ENCODE measurements at places on chromosomes 11 and 22. TPM values are rescaled to one million over a fixed set of nuclear protein-coding genes. Genes with fewer than 3 reads are reported as not detected.

EHD1 gene
- 113 TPM for total RNA-seq

PANX3 gene
- total RNA-seq, result not detected

FXYD2 gene
- total RNA-seq, result not detected

PTPRJ gene
- 6.6 TPM for total RNA-seq

MAPK1 gene
- 74.2 TPM for total RNA-seq

TYR gene
- total RNA-seq, result not detected

INS gene
- total RNA-seq, result not detected

NLRP14 gene
- not detected for total RNA-seq

BIRC3 gene
- 2.4 TPM for total RNA-seq

TMEM184B gene
- 20.2 TPM for total RNA-seq

CRYBB2 gene
- not detected for total RNA-seq

OR51I1 gene
- not detected for total RNA-seq

MMP8 gene
- not detected for total RNA-seq

CD3G gene
- total RNA-seq, result not detected

NXPE4 gene
- total RNA-seq, result not detected

UEVLD gene
- 35.2 TPM for total RNA-seq

HBE1 gene
- not detected for total RNA-seq

MS4A2 gene
- total RNA-seq, result 0.16 TPM

PDGFD gene
- total RNA-seq, result 37.4 TPM
